EL (cell line): ENCODE measurements at places on chromosomes 16 and 17.

GRCh38 chr17:12113156-12113555, 92.5 kb downstream of the MAP2K4 start:
- DNase-seq = no peak

GRCh38 chr17:55778389-55779118, 27.7 kb downstream of the PCTP start:
- DNase-seq = no peak

DNA sequence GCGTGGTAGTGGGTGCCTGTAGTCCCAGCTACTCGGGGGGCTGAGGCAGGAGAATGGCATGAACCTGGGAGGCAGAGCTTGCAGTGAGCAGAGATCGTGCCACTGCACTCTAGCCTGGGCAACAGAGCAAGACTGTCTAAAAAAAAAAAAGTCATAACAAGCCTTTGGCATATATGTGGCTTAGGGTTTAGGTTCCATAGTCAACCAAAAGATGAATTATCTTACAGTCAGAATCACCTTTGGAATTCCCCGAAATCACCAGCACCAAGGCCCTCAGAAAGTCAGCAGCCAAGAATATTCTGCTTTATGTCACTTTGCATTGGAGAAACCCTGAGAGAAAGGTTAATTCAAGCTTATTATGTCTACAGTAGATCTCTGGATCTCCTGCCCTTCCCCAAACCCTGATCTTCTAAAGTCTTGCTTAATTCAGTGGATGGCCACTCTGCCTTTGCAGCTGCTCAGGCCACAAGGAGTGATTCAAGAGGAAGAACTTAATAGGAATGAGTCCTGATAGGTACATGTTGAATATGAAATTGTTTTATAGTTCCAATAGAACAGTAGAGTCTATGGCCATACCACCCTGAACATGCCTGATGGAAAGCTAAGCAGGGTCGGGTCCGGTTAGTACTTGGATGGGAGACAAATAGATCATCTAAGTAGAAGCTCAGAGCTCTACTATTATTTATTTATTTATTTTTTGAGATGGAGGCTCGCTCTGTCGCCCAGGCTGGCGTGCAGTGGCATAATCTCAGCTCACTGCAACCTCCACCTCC, 196.0 kb upstream of the CACNG5 start:
- no peak for DNase-seq

GRCh38 chr16:802461-802860, 1.9 kb upstream of the GNG13 start:
- no peak for DNase-seq

DNA sequence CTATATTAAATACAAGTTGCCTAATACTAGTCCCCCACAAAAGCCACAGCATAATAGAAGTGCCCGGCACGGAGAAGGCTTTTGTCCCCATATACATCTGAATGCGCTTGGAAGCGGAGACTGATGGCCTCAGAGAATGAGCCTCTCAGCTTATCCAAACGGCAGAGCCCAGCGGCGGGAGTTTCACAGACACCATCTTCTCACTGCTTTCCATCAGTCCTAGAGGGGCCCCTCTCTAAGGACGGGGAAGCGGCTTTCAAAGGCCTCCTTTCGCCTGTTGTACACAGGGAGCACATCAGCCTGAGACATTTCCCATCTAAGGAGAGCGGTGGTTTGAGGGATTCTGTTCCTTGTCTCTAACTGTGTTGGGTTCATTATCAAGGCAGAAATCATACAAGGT, 16.9 kb downstream of the NXN start:
- DNase-seq = no peak

DNA sequence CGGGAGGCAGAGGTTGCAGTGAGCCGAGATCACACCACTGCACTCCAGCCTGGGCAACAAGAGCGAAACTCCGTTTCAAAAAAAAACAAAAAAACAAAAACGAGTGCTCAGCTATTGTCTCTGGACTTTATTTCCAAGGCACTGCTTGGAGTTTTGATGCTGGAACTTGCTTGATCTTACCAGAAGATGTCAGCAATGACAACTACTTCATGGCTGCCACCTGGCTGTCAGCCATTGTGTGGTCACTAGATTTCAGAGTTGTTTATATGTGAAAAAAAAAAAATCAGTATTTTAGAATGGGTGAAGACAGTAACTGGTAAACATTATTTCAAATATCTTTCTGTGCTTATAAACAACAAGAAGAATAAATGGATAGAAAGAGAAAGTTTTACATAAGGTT, 26.3 kb upstream of the OR4D1 start:
- peak; percentile 32 for DNase-seq

DNA sequence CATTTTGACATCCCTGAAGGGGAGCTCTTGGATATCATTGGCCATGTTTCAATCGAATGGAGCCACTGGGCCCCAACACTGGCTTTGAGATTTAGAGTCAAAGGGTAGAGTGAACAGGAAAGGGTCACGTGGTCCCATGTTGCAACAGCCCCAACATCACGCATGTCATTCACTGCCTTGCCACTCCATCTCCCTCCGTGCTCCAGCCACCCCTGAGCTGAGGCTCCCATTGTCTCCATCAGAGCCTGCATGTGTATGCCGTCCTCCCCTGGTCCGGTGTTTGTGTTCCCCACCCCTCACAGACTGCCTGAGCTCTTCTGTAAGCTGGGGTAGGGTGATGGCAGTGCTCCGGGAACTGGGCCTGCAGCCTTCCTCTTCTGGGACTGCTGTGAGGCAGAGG, 12.1 kb downstream of the NFE2L1 start:
- DNase-seq = no peak

DNA sequence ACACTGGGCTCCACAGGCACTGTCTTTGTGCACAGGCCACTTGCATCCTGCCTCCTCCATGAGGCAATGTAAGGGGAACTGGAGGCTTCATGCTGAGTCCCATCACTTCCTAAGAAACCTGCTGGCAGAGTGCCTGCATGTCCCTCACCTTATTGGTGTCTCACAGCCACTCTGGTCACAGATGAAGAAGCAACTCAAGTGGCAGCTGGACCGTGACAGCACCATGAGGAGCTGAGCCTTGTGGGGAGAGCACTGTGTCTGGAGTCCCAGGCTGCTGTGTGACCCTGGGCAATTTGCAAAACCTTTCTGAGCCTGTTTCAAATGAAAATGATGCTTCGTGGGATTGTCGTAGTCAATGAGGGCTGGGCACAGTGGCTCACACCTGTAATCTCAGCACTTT, 19.5 kb downstream of the ANKRD40 start:
- no peak for DNase-seq

- peak; percentile 74 for DNase-seq
Observed at GRCh38 chr16:70529051-70529777, 5.6 kb downstream of the SF3B3 start.

GRCh38 chr17:8670421-8670820, 39.9 kb upstream of the MYH10 start:
- DNase-seq = no peak

DNA sequence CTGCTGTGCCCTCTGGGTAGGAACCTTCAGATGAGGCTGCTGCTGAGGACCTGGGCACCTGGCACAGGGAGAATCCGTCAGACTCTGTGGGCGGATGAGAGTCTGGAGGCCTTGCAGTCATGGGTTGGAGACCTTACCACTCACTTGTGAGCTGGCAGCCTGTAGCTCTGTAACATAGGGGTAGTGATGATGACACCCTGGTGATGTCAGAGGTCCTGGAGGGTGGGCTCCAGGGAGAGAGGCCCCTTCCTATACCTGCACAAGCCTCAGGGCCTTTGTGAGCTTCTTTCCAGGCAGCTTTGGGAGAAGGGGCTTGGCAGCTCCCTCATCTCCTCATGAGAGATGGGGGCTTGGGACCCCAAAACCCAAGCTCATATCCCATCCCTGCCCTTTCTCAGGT, 1.6 kb downstream of the MIEF2 start:
- no peak for DNase-seq
